Urinary bladder (tissue), 4 donors: ENCODE measurements at places on chromosomes 5 and 9. TPM values are rescaled to one million over a fixed set of nuclear protein-coding genes. Genes with fewer than 3 reads are reported as not detected.

- peak; percentile 51 for DNase-seq
These were observed 1.1 kb upstream of the NTRK2 start for GRCh38 chr9:84668196-84669012.

GRCh38 chr5:159515909-159516415, 185.7 kb upstream of the IL12B start:
- DNase-seq: no peak

GRCh38 chr9:114914139-114914538, 16.3 kb downstream of the TNFSF8 start:
- no peak for DNase-seq

Gene PGM5
- 206 TPM for total RNA-seq

Gene TMEM250
- 13.6 TPM for total RNA-seq

- DNase-seq: no peak
These were observed 20.9 kb upstream of the MAN2A1 start for GRCh38 chr5:109668668-109669422.

- no peak for DNase-seq
These were observed 320.9 kb downstream of the NTRK2 start for GRCh38 chr9:84990416-84990815.

DNA sequence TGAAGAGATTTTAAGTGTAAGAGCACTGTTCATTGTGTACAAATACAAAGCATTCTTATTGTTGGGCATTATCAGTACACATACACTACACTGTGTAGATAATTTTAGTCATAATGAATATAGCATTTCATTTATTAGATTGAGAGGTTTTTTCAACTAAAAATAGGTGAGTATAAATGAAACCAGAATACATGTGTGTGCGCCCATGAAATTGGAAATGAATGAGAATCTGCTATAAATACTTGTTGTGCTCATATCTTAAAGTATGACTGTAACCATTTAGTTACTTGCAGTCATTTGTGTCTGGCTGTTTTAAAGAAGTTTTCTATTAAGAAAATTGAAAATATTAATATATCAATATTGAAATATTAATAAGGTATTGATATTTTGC, 189.0 kb upstream of the MEF2C start:
- no peak for DNase-seq
